ENCODE measurements at places on chromosomes 5 and 9.

- DNase-seq, result no peak
These were observed 615.0 kb downstream of the HINT1 start for GRCh38 chr5:130549884-130550561.

DNA sequence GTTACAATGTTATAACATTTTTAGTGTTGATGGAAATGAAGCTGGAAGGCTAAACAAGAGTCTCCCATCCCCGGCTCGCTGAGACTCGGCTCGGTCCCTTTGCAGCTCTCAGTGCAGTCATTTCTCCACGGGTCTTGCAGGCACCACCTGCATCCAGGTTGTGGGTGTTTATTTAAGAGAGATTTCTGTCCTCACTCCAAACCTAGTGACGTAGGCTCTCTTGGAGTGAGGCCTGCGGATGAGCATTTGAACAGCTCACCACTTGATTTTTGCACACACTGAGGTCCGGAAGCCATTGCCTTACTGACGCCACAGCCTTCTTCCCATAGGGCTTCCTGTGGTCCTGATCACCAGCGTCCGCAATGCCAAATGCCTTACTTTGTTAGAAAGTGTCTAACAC lies 197.7 kb upstream of the OTULINL start:
- no peak for DNase-seq

GRCh38 chr9:23538067-23538402 lies 288.0 kb downstream of the ELAVL2 start:
- no peak for DNase-seq

DNA sequence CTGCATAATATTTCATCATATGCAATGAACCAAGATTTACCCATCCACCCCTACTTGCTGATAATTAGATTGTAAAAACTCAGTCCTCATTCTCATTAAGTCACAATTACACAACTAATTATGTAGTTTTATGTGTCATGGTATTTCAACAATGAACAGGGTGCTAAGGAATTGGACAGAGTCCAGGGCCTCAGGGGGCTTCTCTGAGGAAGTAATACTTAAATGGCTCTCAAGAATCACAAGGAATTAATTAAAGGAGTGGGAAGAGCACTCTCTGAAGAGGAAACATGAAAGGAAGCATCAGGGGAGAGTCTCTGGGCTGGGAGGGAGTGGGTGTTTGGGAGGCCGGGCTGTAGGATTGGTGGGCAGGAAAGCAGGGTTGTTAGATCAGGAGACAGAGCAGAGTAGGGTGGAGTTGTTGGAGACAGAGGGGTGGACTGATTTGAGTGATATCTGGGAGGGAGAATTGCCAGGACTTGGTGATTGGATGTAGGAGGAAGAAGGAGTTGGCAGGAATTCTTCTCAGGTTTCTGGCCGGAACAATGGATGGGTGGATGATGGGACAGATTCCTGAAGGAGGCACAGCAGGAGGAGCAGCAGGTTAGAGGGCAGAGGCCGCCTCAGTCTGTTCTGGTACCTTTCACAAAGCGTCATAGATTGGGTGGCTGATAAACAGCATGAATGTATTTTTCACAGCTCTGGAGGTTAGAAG lies 23.0 kb upstream of the NSG2 start:
- no peak for DNase-seq

DNA sequence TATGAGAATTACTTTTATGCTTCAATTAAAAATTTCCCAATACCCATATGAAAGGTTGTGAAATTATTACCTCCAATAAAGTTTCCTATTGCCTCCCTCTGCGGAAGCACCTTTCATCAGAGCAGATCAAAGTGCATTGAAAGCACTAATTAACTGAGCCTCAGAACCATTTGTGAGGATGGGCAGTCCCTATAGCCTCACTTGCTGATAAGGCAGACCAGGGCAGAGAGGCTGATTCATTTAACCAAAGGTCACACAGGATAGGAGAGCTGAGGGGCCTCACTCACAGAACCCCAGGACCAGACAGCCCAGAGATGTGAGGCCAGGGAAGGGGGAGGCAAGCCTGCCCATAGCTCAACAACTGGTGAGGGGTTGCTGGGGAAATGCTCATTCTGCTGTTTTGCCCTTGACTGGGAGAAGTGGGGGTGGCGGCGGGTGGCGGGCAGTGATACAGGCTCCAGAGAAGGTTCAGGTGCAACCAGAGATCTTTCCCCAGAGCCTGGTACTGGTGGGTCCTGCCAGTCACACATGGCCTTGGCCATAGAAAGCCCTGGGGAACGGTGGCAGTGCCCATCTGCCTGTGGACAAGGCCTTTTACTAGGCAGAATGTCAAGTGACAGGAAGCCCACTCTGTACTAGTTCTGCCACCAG lies 57.9 kb downstream of the MACROH2A1 start:
- DNase-seq, result no peak

- peak; percentile 63 for DNase-seq
These were observed at the start of gene ZFP37 for GRCh38 chr9:113056191-113057106. TSS of gene ZFP37 (minus strand) at chr9:113056724. CDS start at chr9:113056688, 36 bp downstream.

Measured in hematopoietic multipotent progenitor cell treated with erythropoietin and hydrocortisone succinate and interleukin-3 and kit ligand, for 6 days (in vitro differentiated cells).